ENCODE measurements at places on chromosomes 4 and X. TPM values are rescaled to one million over a fixed set of nuclear protein-coding genes. Genes with fewer than 3 reads are reported as not detected.

Gene CXCL10
- 0.40 TPM for total RNA-seq

Gene FLNA
- total RNA-seq = 1,037 TPM

Gene BMPR1B
- not detected for total RNA-seq

Gene ZNF630
- not detected for total RNA-seq

Gene FANCB
- 7.2 TPM for total RNA-seq

Gene DMD
- 11.5 TPM for total RNA-seq

Gene BEND4
- 0.12 TPM for total RNA-seq

Gene XG
- not detected for total RNA-seq

Gene WDR17
- total RNA-seq = 0.23 TPM

Gene GLRB
- total RNA-seq = 3.9 TPM

Gene SCLT1
- total RNA-seq = 13.9 TPM

Gene SRPK3
- total RNA-seq = not detected

Gene ODAM
- not detected for total RNA-seq

Gene RBMX2
- total RNA-seq = 24.4 TPM

Gene SLC49A3
- not detected for total RNA-seq

Gene PLAC8
- not detected for total RNA-seq

Measured in MG63 (cell line).